Anterior cingulate cortex (tissue), 58 donors: ENCODE measurements at places on chromosomes 4 and X.
A peak's percentile ranks its signal among the peaks of the same experiment; 100 is the strongest.

DNA sequence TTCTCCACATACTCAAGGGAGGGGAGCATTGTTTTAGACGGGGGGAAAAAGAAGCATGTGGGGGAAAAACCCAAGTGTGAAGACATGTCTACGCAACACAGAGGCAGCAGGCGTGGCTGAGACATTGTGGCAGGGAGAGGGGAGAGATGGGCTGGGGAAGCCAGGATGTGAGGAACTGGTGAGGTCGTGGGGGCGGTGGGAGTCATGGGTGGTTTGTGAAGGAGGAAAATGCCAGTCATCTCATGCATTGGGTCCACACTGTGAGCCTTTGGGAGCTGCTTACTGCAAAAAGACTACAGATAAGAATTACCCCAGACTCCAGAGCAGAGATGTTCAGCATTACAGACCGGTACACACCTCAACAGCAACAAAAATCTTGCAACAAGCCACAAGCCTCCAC, 2.1 kb downstream of the JAKMIP1 start:
- peak; percentile 41 for DNase-seq

DNA sequence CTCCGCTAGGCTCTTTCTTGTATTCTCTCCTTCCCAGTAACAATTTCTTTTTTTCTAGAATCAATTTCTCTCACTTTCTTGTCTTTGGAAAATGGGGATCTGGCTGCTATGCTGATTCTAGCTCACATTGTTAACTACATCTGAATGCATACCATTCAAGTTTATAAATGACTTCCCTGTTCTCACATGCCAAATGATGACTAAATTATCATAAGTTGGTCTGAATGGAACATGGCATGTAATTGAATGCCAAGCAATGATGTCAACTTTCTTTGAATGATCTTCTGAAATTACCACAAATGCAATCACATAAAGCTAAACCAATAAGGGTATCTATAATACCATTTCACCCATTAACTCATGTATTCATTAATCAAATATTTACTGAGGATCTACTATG, 2.7 kb upstream of the ITM2A start:
- DNase-seq: no peak

DNA sequence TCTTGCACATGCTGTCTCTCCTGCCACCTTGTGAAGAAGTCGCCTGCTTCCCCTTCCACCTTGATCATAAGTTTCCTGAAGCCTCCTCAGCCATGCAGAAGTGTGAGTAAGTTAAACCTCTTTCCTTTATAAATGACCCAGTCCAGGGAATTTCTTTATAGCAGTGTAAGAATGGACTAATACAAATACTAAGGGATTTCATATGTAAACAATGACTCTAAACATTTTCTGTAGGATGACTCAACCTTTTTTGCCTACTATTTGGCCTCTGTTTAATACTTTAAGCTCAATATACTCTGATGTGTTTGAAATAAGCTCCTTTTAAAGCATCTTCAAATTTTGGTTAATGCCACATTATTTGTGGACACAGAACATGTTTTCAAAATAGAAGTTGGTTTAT, 813.5 kb upstream of the SLIT2 start:
- no peak for DNase-seq

DNA sequence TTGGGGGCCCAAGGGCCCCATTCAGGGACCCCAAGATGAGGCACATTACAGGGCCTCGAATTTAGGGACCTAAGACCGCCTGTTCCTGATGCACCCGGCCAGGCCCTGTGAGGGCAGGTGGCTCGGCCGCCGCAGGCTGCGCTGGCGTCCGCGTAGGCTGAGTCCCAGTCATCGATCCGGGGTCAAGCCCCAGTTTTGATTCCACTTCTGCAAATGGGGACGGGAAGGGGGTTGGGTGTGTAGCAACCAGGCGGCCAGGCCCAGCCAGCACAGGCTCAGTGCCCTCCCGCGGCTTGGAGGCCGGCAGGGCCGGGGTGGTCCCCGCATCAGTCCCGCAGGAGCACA, 327 bp downstream of the PNPLA4 start:
- no peak for DNase-seq

- DNase-seq: no peak
Observed at GRCh38 chr4:94523617-94524016, 71.9 kb downstream of the PDLIM5 start.

DNA sequence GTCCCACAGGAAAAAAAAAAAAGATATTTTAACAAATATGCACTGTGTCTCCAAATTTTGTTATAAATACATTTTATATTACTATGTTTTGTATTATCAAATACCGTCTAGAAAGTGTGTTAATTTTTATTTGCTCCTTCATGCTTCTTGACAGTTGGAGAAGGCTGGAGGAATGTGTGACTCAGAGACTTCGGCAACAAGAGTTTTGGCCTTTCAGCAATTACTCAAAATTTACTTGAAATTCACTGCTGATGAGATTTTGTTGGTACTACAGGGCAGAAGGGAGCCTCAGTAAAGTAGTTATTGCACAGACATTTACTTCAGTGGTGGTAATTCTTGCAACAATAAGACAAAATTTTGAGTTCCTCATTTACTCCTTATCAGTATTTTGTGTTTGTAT, 2164.0 kb downstream of the PCDH7 start:
- no peak for DNase-seq

DNA sequence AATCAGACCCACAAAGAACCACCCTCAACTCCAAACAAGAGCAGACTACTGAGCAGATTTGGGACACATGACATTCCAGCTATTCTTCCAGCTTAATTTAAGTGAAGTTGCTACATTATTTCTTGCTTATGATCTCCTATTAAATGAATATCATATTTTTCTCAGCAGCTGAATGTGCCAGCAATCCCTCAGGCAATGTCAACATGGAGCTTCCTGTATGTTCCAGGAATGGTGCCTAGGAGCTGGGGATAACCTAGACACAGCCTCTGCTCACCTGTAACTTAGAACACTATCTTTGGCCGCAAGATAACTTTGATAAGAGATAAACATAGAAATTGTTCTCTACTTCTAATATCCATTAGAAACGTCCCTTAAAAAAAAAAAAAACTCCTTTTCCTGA, 274.4 kb upstream of the RASGEF1B start:
- no peak for DNase-seq

GRCh38 chr4:85500110-85500867, 25.3 kb downstream of the ARHGAP24 start:
- DNase-seq: no peak

DNA sequence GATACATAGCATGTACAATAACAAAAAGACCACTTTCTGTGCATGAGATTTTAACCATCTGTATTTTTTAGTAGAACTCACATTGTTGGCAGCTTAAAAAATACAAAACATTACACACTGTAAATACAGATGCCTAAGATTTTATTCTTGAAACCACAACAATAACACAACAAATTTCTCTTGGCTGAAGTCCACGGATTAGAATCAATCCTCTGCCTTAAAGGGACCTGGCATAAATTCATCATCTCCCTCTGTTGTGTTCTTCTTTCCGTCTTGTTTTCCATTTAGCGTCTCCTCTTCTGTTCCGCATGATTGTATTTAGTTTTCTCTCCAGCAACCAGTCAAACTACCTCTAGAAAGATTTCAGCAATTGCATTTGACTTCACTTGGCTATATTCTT, 231.0 kb downstream of the SPOCK3 start:
- DNase-seq: no peak

DNA sequence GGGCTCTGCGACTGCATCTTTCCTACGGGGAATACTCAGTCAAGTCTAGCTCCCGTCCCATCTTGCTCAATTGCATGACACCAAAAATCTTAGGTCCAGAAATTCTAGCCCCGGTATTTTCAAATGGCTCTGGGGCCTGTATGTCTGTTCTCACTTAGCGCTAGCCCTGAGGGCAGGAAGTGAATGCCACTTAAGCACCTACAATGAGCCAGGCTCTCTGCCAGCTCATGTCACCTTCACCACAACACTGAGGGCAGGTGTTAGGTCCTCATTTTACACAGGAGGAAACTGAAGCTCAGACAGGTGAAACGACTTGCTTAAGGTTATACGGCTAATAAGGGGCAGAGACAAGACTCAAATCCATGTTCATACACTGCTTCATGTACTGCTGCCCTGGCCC, 282.8 kb downstream of the PPP1R2C start:
- no peak for DNase-seq

DNA sequence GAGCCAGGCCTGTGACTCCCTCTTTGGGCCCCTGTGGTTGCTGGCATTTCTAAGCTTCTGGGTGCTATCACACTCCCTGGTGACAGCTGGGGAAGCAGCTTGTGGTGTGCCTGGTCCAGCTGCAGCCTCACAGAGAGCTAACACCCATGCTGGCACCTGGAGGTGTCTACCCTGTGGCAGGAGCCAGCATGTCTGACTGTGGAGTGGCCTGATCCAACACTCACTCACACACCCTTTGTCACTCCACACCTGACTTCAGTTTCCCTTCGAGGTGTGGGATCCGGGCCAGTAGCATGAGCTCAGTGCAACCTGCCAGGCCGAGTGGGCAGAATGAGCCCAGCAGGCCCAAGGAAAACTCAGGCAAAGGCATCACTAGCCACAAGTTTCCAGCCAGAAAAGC, 67.5 kb downstream of the TECRL start:
- peak; percentile 27 for DNase-seq

DNA sequence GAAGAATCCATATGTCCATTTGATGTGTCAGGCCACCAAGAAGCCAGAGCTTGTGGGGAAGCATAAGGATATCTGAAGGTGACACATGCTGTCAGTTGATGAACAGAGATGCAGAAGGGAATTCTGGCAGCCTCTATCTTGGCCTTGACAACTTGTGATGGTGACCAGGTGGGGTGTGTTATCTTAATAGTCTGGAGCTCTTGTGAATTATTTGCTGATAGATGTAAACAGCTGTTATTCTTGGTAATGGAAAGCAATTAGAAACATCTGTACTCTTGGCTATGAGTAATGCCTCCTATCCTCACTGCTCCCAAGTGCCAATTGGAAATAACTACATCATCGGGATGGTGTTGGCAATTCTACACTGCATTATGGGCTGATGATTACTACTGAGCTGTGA, 51.9 kb downstream of the NAA11 start:
- DNase-seq: no peak

- DNase-seq: no peak
Observed at GRCh38 chr4:77146186-77147078, 10.6 kb upstream of the CCNG2 start.

- no peak for DNase-seq
Observed at GRCh38 chrX:70338290-70338689, 48.4 kb downstream of the KIF4A start.

DNA sequence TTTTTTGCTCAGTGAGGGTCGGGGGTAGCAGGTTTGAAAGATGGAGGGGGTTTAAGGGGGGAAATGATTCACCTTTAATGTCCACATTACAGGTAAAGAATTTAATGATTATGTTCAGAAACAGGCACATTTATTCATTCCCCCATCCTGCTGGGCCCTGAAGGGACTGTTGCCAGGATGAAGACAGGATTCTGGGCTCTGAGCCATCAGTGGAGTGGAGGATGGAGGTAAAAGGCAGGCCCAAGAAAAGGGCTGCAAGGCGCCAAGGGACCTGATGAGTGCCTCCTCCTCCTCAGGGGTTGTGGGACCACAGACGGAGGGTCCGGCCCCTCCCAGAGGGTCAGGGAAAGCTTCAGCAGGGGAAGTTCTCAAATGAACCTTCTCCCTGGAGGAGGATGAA, 40.4 kb upstream of the PROM1 start:
- DNase-seq: no peak

- peak; percentile 75 for DNase-seq
Observed at GRCh38 chrX:56783450-56783831, 54.4 kb downstream of the NBDY start.

DNA sequence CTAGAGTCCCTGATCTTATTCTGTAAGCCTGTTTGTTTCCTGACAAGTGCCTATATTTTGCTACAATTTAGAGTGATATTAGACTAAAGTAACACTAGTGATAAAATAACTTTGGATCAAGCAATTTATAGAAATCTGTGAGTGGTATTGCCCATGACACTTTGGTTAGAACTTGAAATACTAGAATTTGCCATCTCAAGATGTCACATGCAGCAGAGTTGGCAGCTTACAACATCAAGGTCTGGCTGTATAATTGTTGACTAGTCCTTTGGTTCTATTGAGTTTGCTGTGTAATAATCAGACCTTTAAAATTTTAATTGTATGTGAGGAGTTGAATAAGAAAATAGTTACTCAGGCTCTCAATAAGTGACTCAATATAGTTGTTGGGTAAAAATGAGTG, 167.1 kb downstream of the RAPGEF2 start:
- DNase-seq: peak; percentile 17

GRCh38 chr4:14667624-14668151, 334.6 kb upstream of the CPEB2 start:
- no peak for DNase-seq

DNA sequence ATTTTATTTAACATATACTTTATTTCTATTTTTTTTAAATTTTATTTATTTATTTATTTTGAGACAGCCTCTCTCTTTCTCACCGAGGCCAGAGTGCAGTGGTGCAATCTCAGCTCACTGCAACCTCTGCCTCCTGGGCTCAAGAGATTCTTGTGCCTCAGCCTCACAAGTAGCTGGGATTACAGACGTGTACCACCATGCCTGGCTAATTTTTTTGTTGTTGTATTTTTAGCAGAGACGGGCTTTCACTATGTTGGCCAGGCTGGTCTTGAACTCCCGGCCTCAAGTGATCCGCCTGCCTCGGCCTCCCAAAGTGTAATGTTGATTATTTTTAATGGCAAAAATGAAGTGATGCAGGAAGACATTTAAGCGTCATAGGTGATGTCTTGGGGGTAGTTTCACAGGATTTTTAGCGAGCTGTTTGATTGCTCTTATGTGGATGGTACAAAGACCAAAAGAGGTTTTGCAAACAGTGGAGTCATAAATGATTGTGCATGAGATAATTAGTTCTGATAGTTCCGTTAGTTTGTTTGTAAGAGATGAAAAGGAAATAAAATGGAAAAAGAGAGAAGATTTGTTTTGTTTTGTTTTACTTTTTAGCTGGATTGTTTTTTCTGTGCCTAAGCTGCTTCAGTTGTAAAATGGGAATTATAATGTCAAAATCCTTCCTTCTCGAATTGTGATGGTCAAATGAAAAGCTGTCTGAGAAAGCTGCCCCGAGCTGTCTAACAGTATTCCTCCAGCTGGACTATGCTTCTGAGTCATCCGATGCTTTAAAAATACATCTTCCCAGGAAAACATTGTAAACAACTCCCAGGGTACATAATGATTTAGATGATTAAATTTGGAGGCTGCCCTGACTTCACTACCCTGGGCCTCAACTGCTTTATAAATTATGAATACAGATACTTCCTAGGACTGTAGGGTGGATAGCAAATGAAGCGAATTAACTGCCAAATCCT, 14.7 kb downstream of the RHOH start:
- no peak for DNase-seq

- DNase-seq: no peak
Observed at GRCh38 chrX:131845201-131845600, 177.9 kb upstream of the STK26 start.

DNA sequence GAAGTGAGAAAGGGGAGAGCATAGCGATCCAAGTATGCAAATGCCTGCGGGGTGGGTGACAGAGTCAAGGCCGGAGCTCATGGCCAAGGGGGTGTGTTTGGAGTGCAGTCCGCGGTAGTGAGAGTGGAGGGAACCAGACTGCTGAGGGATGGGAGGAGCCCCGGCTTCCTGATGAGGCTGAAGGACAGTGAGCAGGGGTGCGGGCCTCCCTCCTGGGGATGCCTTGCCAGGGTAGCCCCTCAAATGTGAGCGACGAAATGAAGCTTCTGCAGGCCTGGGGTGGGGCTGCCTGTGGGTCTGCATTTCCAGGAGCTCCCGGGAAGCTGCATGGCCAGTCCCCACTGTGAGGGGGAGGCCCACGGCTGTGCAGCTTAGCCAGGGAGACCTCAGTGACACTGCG, 45.0 kb downstream of the PSAPL1 start:
- DNase-seq: no peak

- no peak for DNase-seq
Observed at GRCh38 chrX:132481449-132481848, 7.4 kb downstream of the MBNL3 start.

- no peak for DNase-seq
Observed at GRCh38 chr4:128310266-128310697, 22.7 kb upstream of the PGRMC2 start.
